Stimulated activated naive CD4-positive, alpha-beta T cell (primary cell): ENCODE measurements at places on chromosomes 1 and 21.

- no peak for DNase-seq
Observed at GRCh38 chr1:201711811-201712210, 117.1 kb upstream of the IPO9 start.

- no peak for DNase-seq
Observed at GRCh38 chr21:32136546-32136945, 142.3 kb downstream of the MIS18A start.

DNA sequence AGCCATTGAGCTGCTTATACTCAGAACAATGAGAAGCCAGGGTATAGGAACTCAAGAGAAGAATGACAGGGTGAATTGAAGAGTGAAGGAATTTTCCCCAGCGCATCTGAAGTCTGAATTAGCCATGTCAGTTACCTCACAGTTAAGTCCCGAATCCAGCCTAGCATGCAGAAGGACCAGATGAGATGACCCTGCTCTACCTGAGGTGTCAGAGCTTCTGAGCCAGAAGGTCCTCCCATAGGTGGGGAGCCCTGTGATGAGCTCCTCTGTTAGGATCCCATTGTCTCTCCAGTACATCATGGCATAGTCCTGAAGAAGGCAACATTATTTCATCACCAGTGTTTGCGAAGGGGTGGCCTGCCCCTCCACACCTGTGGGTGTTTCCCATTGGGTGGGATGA lies 68.2 kb downstream of the OVGP1 start:
- no peak for DNase-seq

- DNase-seq, result no peak
Observed at GRCh38 chr1:243236604-243237252, 18.4 kb downstream of the CEP170 start.

GRCh38 chr1:3021233-3021671 lies at the start of gene ACTRT2:
ACTRT2 (plus strand) TSS chr1:3021467; CDS start chr1:3021687, 220 bp downstream.
- DNase-seq, result no peak
